Posterior vena cava (tissue), 2 donors: ENCODE measurements at places on chromosomes 3 and 15. TPM values are rescaled to one million over a fixed set of nuclear protein-coding genes. Genes with fewer than 3 reads are reported as not detected.

DNA sequence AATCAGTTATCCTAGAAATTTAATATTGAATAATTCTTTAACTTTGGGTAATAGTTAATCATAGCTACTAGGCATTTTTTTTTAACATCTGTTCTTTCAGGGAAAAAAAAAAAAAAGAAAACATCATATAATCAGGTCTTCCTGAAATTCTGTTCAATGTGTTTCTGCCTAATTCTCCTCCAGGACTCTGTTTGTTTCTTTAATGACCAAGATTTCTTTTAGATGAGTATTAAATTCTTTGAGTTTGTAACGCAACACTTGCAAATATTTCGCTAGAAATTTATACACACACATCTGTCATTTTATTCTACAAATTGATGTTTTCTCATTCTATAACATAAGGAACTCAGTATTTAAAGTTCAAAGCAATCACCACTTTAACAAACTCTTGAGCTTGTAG, 56.7 kb downstream of the ALCAM start:
- DNase-seq: no peak

DNA sequence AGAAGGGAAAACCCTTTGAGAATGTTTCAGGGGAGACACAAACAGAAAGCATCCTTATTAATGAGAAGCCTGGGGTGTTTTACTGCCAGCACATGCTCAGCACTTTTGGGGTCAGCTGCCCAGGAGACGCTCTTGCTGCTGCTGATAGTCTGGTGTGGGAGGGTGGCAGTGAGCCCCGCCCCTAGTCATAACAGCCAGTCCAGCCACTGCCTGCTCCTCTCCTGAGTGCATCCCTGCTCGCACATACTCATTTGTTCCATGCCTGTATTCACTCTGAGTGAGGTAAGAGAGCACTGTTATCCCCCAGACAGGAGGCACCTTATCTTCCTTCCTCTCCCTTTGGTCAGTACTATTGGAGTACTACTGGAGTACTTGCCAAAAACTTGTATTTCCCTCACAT, 101.3 kb downstream of the ETFA start:
- no peak for DNase-seq

DNA sequence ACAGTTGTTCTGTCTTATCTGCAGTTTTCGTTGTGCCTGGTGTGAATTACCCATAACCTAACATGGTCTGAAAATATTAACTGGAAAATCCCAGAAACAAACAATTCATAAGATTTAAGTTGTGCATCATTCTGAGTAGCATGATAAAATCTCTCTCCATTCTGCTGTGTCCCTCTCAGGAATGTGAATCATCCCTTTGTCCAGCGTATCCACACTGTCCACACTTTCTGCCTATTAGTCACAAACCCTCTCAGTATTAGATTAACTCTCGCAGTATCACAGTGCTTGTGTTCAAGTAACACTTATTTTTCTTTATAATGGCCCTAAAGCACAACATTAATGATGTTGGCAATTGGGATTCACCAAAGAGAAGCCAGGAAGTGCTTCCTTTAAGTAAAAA, 203.2 kb downstream of the CGGBP1 start:
- no peak for DNase-seq

DNA sequence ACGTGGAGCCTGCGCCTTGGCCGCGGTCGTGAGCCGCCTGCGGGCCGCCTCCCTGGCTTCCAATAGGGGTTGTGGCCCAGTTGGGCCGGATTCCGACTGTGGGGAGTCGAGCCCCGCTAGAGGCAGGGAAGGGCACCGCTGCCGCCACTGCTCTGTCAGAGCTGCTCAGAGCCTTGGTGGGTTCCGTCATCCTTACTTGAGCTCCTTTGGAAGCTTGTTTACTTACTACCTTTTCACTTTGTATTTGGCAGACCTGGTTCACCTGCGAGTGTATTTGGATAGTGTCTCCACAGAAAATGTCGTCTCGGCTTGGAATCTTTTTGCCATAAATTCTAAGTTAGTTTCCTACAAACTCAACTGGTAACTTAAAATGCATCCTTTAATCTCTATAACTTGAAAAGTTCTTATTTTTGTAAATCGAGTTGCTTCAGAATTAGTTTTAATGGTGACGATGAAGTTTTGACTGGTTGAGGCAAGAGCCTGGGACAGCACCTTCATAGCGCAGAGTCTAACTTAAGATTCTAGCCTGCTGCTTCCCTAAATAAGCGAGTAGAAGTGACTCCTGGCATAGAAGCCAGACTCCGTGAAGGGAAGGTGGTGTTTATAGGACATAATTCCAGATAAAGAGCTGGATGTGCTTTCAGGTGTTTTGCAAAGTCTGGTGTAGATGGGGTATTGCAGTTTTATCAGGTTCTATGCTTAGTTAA, 800 bp downstream of the DAG1 start:
- no peak for DNase-seq

DNA sequence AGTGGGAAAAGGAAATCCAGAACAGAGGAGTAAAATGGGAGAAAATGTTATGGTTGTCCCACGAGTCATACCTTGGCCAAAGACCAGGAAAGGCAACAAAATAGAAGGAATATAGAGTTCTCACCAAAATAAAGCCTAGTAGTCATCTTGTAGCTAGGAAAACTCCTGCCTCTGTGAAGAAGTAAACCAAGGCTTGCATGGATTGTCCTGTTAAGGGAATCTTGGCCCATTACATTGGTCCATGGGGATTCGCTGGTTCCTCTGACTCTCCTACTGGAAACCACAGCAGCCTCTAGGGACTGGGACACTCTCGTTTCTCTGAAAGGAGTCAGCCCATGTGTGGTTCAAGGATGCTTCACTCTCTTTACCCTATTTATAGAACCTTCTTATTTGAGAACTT, 62.9 kb upstream of the FNDC3B start:
- no peak for DNase-seq

- no peak for DNase-seq
These were observed 200.5 kb downstream of the PTPRG start for GRCh38 chr3:61761694-61762430.

DNA sequence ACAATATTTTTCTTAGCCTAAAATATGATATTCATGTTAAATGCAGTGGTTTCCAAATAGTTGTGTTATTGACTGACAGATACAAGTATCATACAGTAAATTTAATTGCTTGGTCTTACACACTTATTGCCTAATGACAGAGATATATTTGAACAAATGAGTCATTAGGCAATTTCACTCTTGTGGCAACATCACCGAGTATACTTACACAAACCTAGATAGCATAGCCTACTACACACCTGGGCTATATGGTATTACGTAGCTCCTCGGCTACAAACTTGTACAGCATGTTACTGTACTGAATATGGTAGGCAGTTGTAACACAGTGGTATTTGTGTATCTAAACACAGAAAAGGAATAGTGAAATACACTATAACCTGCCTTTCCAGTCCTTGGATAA, 50.3 kb downstream of the SERPINI1 start:
- DNase-seq: no peak

The ANKRD63 gene
- not detected for total RNA-seq

- no peak for DNase-seq
These were observed 9.0 kb downstream of the SSUH2 start for GRCh38 chr3:8635631-8636030.

The IL5RA gene
- 0.46 TPM for total RNA-seq

The KBTBD13 gene
- total RNA-seq: 0.37 TPM

- no peak for DNase-seq
These were observed 40.7 kb downstream of the GASK1A start for GRCh38 chr3:43019826-43020225.

- no peak for DNase-seq
These were observed 62.7 kb downstream of the TFDP2 start for GRCh38 chr3:142086581-142087090.

GRCh38 chr3:136630915-136631314, 121.3 kb downstream of the STAG1 start:
- no peak for DNase-seq

- peak; percentile 79 for DNase-seq
These were observed 81.5 kb downstream of the SMAD3 start for GRCh38 chr15:67146875-67147381.

The ZNF385D gene
- total RNA-seq: 25.8 TPM

GRCh38 chr3:47617086-47618010, 38.7 kb upstream of the CSPG5 start:
- no peak for DNase-seq

GRCh38 chr3:66800941-66801545, 197.1 kb upstream of the KBTBD8 start:
- no peak for DNase-seq

DNA sequence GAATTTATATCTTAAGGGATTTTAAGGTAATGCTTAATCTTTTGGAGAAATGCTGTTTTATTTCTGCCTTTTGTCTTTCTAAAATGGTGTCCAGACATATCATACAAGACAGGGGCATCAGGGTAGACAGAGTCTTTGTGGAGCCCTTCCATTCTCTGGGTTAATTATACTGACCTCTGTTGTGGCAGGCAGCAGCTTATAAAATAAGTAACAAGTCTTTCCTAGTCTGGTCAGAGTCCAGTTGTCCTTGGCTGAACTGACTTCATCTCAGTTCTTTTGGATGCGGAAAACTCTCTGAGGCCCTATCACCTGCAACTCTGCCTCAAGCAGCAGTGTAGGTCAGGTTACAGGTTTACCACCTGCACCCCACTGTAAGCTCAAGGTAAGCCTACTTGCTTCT, 19.2 kb downstream of the MYNN start:
- DNase-seq: no peak

GRCh38 chr15:69092159-69092558, 68.3 kb upstream of the GLCE start:
- no peak for DNase-seq

- no peak for DNase-seq
These were observed 14.2 kb downstream of the GPR15 start for GRCh38 chr3:98545940-98546339.

GRCh38 chr15:59169251-59169708, 37.4 kb upstream of the LDHAL6B start:
- DNase-seq: no peak

GRCh38 chr3:20422391-20422790, 236.4 kb upstream of the SGO1 start:
- DNase-seq: no peak

DNA sequence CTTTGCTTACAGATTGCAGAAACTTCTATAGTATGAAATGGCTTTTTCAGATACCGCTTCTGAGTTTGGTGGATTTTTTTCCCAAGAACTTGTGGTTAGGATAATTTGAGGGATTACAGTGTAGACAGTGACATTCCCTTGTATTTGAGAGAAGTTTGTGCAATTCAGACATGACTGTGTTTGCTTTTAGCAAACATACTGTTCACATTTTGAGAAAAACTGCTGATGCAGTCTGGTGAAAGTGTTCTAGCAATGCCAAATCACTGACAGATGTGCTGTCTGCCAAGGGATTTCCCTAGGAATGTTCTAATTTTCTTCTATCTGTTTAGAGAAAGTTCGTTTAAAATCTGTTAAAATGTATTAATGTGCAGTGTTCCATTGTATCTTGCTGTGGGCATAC, 652.6 kb downstream of the FHIT start:
- DNase-seq: no peak

GRCh38 chr3:45311953-45312801, 76.2 kb upstream of the LARS2 start:
- no peak for DNase-seq

The ARHGAP11A gene
- total RNA-seq: 3.5 TPM

The CPNE4 gene
- total RNA-seq: not detected

- DNase-seq: peak; percentile 41
These were observed 50.4 kb downstream of the MESD start for GRCh38 chr15:80939216-80939615.

The SCG5 gene
- 5.6 TPM for total RNA-seq

DNA sequence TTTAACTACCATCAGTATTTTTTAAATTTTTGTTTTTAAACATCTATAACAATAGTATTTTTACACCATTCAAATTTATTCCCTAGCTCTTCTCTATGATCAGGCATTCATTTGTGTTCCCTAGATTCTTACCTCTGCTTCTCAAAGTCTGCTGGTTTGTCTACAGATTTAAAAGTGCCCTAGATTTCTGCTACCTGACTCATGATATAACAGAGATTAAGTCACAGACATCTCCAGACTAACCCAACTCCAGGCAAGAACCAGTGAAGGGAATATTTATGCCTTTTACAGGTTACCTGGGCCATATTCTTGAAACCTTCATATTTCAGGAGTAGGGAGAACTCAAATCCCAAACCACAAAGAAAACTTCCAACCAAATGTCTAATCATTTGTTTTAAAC, 38.8 kb downstream of the ADAM10 start:
- no peak for DNase-seq

The ATP13A5 gene
- total RNA-seq: not detected

GRCh38 chr3:63807961-63808565, 11.0 kb upstream of the C3orf49 start:
- DNase-seq: no peak

The LSG1 gene
- total RNA-seq: 28.5 TPM

The KLHL24 gene
- total RNA-seq: 35.5 TPM

GRCh38 chr3:7543294-7543880, 682.5 kb downstream of the GRM7 start:
- DNase-seq: no peak

- no peak for DNase-seq
These were observed 21.5 kb upstream of the USP3 start for GRCh38 chr15:63482874-63483323.

The HTD2 gene
- total RNA-seq: 5.9 TPM
